ENCODE measurements at places on chromosomes 5 and 9. TPM values are rescaled to one million over a fixed set of nuclear protein-coding genes. Genes with fewer than 3 reads are reported as not detected.

The CTSV gene
- total RNA-seq = 9.6 TPM

DNA sequence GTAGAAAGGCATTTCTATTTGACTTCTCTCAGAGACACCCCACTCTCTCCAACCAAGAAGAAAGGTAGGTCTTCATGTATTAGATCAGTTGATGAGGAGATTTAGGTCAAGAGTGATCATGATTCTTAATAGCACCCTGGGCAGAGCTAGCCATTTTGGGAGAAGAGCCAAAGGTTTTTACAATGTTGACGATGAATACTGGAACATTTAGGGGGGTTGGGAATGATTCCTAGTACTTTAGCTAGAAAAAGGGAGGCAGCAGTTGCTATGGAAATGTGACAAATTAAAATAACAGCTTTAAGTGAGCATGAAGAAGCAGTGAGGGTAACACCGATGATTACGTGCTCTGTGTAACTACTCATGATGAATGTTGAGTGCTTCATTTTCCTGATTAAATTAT is 9.5 kb upstream of the RPS23 start:
- DNase-seq = no peak

GRCh38 chr5:8905021-8905420 is 640.9 kb downstream of the SEMA5A start:
- no peak for DNase-seq

- no peak for DNase-seq
These were observed at the start of gene DNM1 for GRCh38 chr9:128203024-128203706. Gene DNM1 (plus strand): TSS chr9:128203379. CDS start chr9:128203471, 92 bp downstream.

- no peak for DNase-seq
These were observed 20.0 kb downstream of the KIAA1191 start for GRCh38 chr5:176341325-176342157.

DNA sequence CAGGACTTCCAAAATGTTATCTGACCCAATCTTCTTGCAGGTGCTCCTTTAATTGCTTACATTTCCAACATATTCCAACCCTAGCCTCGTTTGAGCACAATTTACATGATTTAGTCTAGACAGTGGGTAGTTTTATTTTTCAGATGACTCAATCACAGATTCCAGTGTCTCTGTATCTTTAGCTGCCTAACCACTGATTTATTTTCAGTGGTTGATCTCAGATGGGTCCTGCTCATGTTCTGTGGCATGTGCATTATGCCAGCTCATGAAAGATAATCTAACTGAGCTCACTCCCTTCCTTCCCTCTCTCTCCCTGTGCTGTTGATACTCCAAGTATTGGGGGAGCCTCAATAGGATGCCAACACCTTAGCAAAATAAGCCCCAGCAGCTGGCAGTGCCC is 106.1 kb upstream of the ICE1 start:
- DNase-seq = no peak

The CTSL gene
- total RNA-seq = 80.9 TPM

The PPP2R2B gene
- total RNA-seq = 3.9 TPM

The CD72 gene
- total RNA-seq = 0.51 TPM

DNA sequence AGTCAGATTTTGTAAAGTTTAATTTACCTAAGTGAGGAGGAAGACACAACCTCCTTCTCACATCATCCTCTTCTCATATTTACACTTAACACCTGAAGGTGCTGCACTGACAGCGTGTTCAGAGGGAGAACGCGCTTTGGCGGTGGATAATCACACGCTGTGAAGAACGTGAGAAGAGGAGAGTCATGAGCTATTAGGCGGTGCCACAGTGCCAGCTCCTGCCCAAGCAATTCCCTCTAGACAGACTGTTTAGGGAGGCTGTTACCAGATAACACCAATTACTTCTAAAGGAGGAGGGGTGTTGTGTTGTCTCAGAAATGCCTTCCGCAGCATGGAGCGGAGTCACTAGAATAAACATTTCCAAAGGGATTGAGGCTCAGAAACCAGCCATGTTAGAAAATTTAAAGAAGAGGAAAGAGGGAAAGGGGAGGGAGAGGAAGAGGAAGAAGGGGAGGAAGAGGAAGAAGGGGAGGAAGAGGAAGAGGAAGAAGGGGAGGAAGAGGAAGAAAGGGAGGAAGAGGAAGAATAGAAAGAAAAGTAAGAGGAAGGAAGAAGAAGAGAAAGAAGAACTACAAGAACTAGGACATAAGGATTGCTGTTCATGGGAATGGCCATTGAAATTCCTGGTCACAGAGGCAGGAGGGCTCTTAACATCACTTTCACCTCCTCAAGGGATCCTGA is 37.3 kb upstream of the WWC1 start:
- DNase-seq = no peak

DNA sequence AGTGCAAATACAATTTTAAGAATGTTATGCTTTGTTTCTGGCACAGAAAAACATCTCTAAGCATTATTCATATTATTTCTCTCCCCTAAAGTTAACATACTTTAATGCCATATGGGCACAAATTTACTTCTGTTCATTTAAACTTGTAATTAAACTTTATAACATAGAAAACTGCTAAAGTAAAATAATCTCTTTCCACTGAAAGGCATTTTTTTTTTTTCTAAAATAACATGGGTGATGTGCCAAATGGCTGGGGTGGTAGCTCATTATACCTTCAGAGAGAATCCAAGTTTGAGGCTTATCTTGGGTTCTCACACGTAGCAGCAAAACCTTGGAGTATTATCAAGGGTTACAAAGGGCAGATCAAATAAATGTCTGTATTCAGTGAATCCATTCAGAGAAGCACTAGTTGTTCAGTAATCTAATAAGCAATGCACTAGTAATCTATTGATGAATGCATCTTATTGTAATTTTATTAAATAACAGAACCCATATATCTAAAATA is 257.6 kb upstream of the POU5F2 start:
- no peak for DNase-seq

GRCh38 chr5:62284946-62285891 is 20.8 kb upstream of the KIF2A start:
- no peak for DNase-seq

- DNase-seq = no peak
These were observed 637.8 kb upstream of the GRAMD2B start for GRCh38 chr5:125785407-125785806.

The TMED7 gene
- 86.7 TPM for total RNA-seq

The MEGF10 gene
- 0.52 TPM for total RNA-seq

The GLDC gene
- total RNA-seq = 68.8 TPM

The IFNB1 gene
- not detected for total RNA-seq

DNA sequence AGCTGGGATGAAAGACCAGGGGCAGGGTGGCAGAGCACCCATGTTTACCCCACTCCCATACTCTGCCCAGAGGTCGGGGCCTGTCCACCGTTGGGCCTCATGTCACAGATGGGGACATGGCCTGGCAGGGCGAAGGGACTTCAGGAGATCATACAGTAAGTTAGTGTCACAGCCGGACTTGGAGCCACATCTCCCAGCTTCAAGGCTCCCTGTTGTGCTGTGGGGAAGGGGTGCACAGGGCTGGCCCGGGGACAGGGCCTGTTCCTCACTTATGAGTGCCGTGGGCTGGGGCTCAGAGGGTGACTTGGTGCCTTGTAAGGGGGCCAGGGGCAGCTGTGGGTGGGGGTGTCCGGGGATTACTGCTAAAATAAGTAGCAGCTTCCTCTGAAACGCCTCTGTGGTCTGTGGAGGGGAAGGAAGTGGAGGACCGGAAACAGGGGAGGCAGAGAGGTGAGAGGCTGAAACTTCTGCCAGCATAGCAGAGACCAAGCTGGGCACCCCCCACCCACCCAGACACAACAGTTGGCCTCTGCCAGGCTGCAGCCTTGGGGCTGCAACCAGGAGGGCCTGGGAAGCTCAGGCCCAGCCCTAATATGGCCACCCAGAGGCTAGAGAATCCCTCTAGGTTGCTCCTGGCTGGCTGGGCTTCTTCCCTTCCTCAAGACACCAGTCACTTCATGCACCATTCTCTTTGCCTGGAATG is 41.1 kb upstream of the NEK6 start:
- DNase-seq = no peak

- DNase-seq = no peak
These were observed 36.4 kb downstream of the GGTA1 start for GRCh38 chr9:121463026-121463807.

The PCDHB9 gene
- total RNA-seq = not detected

The WWC1 gene
- total RNA-seq = 94.5 TPM

DNA sequence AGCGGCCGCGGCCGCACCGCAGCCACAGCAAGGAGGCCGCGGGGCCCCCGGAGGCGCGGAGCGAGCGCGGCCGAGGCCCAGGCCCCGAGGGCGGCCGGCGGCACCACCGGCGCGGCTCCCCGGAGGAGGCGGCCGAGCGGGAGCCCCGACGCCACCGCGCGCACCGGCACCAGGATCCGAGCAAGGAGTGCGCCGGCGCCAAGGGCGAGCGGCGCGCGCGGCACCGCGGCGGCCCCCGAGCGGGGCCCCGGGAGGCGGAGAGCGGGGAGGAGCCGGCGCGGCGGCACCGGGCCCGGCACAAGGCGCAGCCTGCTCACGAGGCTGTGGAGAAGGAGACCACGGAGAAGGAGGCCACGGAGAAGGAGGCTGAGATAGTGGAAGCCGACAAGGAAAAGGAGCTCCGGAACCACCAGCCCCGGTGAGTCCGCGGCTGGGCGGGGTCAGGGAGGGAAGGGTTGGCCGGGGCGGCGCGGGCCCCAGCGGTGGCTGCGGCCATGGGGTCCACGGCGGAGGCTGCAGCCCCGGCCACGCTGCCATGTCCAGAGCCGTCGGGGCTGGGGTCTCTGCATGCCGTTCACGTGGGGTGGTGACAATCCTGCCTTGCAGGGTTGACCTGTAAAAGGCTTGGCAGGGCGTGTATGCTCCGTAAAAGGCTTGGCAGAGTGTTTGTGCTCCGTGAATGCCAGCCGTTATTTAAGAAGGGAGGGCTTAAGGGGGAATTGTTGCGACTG is 146.0 kb downstream of the CACNA1B start:
- no peak for DNase-seq

GRCh38 chr5:77449277-77449676 is 42.8 kb downstream of the WDR41 start:
- no peak for DNase-seq

GRCh38 chr5:159319363-159319762 is 10.9 kb downstream of the IL12B start:
- no peak for DNase-seq

DNA sequence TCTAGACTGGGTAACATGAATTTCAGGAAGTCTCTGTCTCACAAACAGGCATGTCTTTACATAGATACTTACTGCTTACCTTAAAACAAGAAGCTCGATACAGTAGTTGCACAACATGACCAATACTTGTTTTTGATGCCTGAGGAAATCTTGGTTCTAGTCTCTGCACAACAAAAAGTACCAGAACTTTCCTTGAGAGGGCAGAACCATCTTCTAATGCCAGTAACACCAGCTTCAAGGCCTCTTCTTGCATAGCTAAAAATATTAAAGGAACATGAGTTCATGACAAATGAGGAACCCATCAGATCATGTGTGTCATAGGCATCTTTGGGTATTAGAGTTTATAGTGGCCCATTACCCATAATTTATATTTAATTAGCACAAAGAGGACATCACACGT is 22.0 kb downstream of the RC3H2 start:
- DNase-seq = no peak

The RNF130 gene
- 36.6 TPM for total RNA-seq
